Activated CD4-positive, alpha-beta T cell treated with anti-CD3 and anti-CD28 coated beads, Interleukin-2, amount 50 U/mL, for 1 hour (primary cell): ENCODE measurements at places on chromosomes 6 and 20.

DNA sequence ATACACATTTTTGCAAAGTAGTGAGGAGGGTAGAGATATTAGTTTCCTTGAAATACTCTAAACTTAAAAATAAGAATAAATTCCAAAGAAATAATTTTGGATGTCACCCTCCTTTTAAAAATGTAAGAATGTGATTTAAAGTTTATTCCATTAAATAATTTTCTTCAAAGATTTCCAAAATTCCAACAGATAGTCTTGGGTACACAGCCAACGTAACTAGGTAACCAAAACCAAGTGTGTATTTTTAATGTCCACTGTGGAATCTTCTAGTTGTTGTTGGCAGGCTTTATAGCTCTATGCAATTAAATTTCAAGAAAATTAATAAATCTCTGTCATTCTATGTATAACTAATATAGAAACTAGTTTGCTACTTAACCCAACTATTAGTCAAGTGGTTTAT lies 101.3 kb downstream of the COL21A1 start:
- no peak for DNase-seq

DNA sequence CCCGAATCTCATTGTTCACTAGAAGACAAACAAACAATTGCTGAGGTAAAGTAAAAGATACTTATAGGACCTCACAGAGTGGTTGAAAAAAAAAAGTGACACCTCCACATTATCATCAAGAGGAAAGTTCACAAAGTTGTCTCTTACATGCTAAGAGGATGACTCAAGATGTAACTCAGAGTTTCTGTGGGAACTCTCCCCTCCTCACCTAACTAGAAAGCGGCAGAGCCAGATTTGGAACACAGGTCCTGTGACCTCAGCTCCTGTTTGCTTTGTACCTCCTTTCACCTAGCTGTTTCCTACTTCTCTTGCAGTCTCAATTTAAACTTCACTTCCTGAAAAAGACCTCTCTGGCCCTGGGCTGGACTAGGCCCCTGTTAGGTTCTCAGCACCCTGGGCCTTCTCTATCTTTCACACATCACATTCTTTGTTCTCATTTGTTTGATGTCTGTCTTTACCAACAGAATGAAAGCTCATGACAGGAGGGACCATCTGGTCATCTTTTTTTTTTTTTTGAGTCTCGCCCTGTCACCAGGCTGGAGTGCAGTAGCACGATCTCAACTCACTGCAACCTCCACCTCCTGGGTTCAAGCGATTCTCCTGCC lies 60.8 kb downstream of the CD24 start:
- no peak for DNase-seq

- no peak for DNase-seq
These were observed 118.6 kb upstream of the CCDC28A start for GRCh38 chr6:138654715-138655634.

GRCh38 chr6:71066153-71066552 lies 109.3 kb upstream of the B3GAT2 start:
- no peak for DNase-seq

GRCh38 chr20:54267483-54268003 lies 59.7 kb downstream of the PFDN4 start:
- DNase-seq: no peak

DNA sequence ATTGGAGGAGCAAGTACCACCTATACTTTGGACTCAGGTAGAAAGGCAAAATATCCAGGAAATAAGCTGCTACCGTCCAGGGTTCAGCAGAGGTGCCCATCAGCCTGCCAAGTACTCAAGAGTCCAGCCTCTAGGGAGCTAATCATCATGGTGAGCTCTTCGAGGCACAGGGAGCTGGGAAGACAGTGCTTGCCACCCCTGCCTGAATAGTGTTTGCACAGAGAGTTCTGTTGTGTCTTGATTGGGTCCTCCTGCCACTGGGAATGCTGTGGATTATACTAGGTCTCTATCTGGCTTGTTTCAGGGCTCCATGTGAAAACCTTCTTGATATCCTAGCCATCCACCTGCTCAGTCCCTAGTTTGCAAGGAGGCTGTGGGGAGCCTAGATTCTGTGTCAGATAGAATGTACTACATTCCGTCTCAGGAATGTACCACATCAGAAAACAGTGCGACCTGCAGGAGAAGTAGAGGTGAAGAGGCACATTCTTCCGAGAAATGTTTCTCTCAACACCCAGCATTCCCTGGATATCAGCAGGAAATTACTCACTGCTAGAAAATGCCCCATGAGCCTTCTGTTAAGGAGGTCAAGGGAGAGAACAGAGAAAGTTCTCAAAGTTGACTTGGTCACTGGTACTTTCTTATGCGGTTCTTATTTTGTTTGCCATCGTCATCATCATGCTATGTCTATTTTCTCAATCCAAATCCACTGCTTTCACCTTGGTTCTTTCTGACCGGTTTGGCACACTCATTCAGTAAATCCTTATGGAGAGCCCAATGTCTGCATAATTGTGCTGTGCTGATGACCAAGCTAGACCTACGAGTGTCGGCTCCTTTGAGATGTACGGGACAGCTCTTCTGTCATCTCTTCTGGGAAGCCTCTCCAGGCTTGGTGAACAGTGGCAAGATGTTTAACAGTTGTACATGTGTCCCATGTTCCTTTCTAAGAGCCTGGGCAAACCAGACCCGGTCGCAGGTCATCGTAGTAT lies 30.7 kb downstream of the PTPN1 start:
- DNase-seq: no peak

DNA sequence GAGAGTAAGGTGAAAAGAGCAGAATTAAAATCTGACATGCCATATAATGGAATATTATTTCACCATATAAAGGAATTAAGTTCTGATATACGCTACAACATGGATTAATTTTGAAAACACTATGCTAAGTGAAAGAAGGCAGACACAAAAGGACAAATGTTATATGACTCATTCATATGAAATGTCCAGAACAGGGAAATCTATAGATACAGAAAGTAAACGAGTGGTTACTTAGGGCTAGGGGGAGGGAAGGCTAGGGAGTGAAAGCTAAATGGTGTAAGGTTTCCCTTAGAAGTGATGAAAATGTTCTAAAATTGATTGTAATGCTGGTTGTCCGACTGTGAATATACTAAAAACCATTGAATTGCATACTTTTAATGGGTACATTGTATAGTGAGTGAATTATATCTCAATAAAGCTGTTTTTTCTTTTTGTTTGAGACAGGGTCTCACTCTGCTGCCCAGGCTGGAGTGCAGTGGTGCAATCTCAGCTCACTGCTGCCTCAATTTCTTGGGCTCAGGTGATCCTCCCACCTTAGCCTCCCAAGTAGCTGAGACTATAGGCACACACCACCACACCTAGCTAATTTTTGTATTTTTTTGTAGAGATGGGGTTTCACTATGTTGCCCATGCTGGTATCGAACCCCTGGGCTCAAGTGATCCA lies 8.2 kb downstream of the PRPH2 start:
- no peak for DNase-seq

- no peak for DNase-seq
These were observed 551.6 kb upstream of the JARID2 start for GRCh38 chr6:14694308-14694707.

DNA sequence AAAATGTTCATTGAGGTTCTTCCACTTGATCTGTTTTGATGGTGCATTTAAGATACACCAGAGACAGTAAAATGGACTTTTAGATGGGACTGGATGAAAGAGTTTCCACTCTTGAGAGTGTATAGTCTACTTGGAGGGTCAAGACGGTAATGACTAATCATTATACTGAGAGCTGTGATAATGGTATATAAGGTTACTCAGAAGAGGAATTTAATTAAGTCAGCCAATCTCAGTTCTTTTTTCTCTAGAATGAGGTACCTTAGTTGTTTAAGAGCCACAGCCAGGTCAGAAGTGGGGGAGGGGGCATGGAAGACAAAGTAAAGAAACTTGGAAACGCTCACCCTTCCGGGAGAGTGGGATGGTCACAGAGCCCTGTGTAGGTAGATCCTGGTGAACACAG lies 123.9 kb downstream of the MAP3K4 start:
- no peak for DNase-seq

DNA sequence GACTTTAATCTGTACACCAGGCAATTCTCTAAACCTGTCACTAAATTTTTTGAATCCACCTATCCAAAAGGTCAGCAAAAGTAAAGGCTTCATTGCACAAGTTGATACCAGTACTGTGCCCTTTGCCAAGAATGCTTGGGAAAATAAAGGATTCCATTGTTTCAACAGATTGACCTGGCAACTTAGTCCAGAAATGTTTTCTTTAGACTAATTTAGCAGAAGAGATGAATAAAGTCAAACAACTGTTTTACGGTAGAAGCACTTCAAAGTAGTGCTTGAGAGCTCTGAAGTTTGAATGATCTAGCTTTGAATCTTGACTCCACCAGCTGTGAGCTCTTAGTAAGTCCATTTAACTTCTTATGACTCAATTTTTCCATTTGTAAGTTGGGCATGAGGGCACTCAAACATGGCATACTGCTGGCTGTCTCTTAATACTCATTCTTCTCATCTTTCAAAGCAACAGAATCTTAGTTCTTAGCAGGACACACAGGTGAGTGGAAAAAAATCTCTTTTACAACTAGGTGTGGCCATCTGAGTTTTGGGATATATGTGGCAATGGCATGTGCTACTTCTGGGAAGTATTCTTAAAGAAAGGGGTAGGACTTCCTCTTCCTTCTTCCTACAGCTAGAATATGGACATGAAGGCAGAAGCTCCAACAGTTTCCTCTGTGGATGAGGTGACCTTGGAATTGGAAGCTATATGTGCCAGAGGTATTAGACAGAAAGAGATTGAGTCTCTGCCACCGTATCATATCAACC lies 55.9 kb upstream of the LOC128125822 start:
- DNase-seq: no peak

GRCh38 chr6:109944448-109944847 lies 33.7 kb upstream of the GPR6 start:
- no peak for DNase-seq

DNA sequence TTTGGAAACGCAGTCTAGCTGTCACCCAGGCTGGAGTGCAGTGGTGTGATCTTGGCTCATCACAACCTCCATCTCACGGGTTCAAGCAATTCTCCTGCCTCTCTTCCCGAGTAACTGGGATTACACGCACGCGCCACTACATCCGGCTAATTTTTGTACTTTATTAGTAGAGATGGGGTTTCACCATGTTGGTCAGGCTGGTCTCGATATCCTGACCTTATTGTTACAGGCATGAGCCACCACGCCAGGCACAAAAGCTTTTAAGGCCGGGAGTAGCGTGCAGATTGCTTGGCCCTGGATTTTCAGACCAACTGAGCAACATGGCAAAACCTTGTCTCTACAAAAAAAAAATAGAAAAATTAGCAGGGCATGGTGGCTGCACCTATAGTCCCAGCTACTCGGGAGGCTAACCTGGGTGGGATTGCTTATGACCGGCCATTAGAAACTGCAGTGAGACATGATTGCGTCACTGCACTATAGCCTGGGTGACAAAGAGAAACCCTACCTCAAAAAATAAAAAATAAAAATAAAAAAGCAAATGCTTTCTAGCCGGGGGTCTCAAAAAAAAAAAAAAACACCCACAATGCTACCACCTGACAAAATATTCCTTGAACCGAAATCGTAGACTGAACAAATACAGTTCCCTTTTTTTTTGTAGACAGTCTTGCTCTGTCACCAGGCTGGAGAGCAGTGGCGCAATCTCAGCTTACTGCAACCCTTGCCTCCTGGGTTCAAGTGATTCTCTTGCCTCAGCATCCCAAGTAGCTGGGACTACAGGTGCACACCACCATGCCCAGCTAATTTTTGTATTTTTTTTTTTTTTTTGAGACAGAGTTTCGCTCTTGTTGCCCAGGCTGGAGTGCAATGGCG lies 15.0 kb downstream of the RBM39 start:
- DNase-seq: no peak

DNA sequence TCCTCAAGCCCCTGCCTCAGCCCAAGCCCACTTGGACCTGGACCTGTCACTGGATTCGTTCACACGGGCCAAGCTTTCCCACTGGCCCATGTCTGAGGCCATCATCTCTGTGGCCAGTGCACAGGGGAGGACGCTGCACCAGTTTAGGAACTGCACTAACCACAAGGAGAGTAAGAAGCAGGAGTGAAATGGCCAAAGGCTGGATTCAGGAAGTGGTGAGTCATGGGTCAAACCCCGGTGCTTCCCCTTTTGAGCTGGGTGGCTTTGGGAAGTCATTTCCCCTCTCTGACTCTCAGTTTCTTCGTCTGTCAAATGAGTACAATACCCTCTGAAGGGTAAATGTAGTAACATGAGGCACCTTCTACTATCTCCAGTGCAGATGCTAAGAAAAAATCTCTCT lies 87.9 kb downstream of the CD40 start:
- DNase-seq: no peak

- no peak for DNase-seq
These were observed 68.3 kb downstream of the AFG1L start for GRCh38 chr6:108363113-108363512.

DNA sequence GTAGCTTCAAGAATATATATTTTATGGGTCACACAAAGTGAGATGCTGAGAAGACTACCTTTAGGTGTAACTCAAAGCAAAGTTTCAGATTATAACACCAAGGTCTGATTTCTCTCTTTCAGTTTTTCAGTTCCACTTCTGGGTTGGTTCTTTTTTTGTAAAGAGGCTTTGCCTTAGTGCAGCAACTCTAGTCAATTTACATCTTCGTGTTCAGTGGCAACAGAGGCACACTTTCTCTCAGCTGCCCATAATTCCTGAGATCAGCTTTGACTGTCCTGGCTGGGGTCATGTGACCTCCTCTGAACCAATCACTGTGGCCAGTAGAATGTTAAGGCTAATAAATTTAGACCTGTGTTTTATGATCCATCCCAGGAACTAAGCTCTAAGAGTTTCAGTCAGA lies 120.2 kb downstream of the TINAG start:
- DNase-seq: no peak

DNA sequence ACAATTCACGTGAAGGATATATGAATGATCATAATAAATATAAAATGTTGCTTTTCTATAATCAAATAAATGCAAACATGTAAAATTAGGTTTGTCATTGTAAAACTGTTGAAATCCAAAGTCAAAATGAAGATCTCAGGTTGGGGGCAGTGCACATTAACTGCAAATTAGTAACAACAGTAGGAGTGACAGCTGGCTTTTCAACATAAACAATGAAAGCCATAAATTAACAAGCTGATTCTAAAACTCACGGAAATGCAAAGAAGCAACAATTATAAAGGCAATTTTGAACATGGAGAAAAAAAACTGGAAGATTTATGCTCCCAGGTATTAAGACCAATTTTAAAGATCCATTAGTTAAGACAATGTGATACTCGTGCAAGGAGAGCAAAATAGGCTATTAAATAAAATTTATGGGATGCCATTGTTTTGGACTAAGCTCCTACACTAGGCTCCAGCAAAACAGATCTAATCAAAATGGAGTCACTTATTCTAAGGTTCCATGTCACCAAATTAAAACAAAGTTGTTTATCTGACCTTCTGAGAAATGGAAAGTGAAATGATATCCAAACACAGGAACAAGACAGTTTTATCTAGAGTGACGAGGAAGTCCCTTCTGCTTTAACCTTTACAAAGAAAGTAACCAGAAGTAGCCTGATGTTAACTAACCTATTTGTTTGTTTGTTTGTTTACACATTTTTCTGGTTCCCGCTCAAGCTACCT lies 770.8 kb downstream of the EPHA7 start:
- no peak for DNase-seq

DNA sequence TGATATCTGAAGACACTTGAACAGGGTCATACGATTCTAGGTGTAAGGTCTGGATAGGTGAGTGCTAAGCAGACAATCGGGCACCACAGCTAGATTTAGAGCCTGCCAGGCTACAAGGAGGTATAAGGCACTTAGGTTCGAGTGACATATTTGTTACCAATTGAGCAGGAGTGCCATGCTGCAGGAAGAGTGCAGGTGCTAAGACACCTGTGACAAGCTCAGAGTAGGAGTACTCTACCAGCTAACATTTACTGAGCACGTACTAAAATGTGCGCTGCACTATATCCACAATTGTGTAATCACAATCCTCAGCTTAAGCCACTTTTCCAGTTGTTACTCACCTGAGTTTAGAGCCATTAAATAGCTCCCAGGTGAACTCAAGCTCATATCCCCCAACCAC lies 227.8 kb upstream of the MOCS1 start:
- no peak for DNase-seq
